Right lobe of liver (tissue), 6 donors: ENCODE measurements at places on chromosomes 5 and 9. TPM values are rescaled to one million over a fixed set of nuclear protein-coding genes. Genes with fewer than 3 reads are reported as not detected.
A peak's percentile ranks its signal among the peaks of the same experiment; 100 is the strongest.

GRCh38 chr5:11815916-11816315 is 88.3 kb downstream of the CTNND2 start:
- H3K27ac ChIP-seq = no peak overlapping the region
- no peaks in the 10 kb centered on the region for H3K4me1 ChIP-seq
- H3K36me3 ChIP-seq = no peaks in the 10 kb centered on the region
- DNase-seq = no peak
- no peak overlapping the region for H3K4me3 ChIP-seq

GRCh38 chr9:115373000-115373709 is 255.2 kb upstream of the TNC start:
- no peaks in the 10 kb centered on the region for H3K36me3 ChIP-seq
- H3K27me3 ChIP-seq = no peaks in the 10 kb centered on the region
- H3K4me1 ChIP-seq = no peaks in the 10 kb centered on the region
- no peak overlapping the region for H3K27ac ChIP-seq
- no peak overlapping the region for H3K4me3 ChIP-seq
- DNase-seq = no peak

GRCh38 chr5:27465140-27465539 is 426.8 kb upstream of the CDH9 start:
- no peak for DNase-seq
- no peaks in the 10 kb centered on the region for H3K27me3 ChIP-seq
- H3K36me3 ChIP-seq = no peaks in the 10 kb centered on the region
- H3K27ac ChIP-seq = no peak overlapping the region
- H3K4me3 ChIP-seq = no peak overlapping the region

DNA sequence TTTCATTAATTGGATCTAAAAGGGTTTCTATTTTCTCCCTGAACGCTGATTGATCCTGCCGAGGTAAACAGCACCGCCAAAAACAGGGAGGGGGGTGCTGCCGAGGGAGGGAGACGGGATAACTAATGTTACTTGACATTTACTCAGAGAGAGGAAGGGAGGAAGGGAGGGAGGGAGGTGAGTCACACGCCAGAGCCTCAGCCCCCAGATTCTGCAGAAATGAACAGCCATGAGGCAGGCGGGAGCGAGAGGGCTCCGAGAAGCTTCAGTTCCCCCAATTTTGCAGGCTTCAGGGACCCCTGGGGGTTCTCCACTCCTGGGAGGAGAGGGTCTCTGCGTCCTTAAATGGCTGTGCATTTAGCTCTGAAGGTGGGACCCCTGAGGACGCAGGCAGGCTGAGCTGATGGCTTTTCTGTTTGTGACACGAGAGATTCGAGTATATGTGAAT is 59.1 kb upstream of the IER5L start:
- no peaks in the 10 kb centered on the region for H3K4me1 ChIP-seq
- H3K36me3 ChIP-seq = no peaks in the 10 kb centered on the region
- no peak overlapping the region for H3K4me3 ChIP-seq

The CCDC180 gene
- total RNA-seq = 0.74 TPM

DNA sequence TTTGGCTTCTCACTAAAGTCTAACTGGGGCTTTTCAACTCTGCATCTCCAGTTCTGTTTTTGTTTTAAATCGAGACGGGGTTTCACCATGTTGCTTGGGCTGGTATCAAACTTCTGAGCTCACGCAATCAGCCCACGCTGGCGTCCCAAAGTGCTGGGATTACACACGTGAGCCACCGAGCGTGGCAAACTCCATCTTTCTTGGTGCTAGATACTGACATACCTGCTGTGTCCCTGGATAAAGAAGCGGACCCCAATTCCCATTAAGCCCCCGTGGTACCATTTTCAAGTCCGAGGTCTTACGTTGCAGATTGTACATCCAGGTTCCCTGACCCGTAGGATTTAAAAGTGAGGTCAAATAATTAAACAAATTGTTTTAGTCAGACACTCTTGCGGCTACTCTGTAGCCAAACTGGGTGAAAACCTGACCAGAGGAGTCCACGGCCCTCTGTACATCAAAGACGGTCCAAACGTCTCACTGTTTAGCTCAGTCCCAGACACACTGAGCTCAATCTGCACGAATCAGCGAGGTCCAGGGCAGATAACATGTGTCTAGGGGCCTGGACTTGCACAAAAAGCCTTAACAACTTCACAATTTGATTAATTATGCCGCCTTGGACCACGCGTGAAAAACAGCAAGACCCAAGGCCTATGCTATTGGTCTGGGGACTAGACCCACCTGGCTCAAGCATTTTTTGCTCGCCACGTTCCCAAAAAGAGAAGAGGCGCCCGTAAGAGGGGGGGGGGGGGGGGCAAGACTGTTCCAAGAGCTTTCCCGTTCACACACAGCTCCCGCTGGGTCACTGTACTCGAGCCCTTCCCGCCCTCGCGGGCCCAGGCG is 727 bp upstream of the DNAJA1 start:
- peak overlapping the region; percentile 98 for H3K4me3 ChIP-seq
- H3K27me3 ChIP-seq = no peaks in the 10 kb centered on the region
- peaks cover 23% of the 10 kb centered on the region for H3K36me3 ChIP-seq
- H3K4me1 ChIP-seq = no peaks in the 10 kb centered on the region
- DNase-seq = no peak
- H3K27ac ChIP-seq = peak overlapping the region; percentile 100

DNA sequence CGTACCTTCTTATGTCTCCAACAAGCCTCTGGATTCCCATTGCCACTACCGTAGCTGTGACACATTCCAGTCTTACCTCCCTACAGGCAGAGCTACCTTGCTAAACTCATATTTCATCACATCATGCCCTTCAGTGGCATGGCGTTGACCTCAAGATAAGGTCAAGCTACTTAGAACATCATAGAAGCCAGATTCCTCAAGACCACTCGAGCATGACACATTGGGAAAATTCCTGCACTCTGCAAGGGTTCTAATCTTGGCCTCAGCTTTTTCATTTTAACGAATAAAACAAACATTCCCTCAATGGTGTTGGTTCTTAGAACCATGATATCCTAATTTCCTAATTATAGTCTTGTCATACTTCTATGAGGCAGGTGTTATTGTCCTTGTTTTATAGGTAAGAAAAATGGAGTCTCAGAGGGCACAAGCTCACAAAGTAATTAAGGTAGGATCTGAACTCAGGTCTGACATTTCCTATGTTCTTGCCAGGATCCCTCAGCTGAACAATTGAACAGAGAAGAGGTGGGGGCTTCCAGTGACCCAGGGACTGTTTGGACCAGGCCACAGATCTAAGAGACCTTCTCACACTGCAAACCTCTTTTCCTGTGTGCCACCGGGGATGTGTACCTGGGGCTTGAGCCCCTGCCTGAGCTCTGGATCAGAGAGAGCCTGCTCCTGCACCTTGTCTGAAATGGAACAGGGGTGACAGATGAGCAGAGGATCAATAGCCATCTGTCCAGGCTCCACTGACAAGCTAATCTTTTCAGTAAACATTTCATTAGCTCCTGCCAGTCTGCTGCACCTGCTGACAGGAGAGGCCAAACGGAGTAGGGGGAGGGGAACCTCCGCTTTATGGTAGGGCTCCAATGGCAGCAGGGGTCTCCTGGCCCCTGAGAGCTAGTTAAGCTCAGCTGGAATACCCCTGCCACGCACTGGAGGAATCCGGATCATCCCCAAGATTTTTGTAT is 49.3 kb downstream of the ALG2 start:
- no peaks in the 10 kb centered on the region for H3K27me3 ChIP-seq
- no peak overlapping the region for H3K27ac ChIP-seq
- no peaks in the 10 kb centered on the region for H3K4me1 ChIP-seq
- H3K4me3 ChIP-seq = no peak overlapping the region

The SPINK6 gene
- total RNA-seq = not detected

GRCh38 chr5:115522832-115523403 is 21.7 kb downstream of the FEM1C start:
- no peak overlapping the region for H3K27ac ChIP-seq
- H3K36me3 ChIP-seq = peaks cover 4% of the 10 kb centered on the region
- no peak for DNase-seq
- peaks cover 11% of the 10 kb centered on the region for H3K4me1 ChIP-seq
- H3K4me3 ChIP-seq = no peak overlapping the region

DNA sequence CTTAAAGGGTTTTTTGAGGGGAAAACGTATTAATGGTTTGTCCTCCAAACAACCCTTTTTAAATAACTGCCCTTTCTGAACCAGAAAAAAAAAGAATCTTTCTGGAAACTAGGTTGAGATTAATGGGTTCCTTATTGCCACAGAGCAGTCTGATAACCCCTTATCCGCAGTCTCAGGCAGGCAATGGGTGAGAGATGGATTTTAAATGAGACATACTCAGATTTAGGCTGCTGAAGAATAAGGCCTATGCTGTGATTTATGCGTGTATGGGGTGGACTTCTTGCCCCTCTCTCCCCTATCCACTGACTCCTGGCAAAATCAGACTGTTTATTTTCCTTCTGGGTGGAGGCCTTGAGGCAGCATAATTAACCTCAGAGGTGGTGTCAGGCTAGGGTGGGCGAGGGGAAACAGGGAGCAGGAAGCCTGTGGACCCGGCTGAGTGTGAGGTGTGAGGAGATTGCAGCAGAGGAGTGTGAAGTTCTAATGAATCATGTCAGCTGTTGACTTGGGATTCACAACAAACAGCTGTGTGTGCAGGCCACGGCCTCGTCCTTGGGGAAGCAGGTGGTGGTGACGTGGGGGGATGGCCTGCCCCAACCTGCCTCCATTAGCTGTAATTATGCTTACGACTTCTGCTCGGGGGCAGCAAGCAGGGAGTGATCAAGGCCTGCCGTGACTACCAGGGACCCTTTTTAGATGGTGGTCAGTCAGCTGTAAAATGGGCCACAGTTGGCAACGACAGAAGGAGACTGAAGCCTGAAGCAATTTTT is 196.4 kb downstream of the SEMA6A start:
- H3K36me3 ChIP-seq = no peaks in the 10 kb centered on the region
- DNase-seq = no peak
- no peak overlapping the region for H3K4me3 ChIP-seq
- no peak overlapping the region for H3K27ac ChIP-seq
- no peaks in the 10 kb centered on the region for H3K27me3 ChIP-seq

The TRIM32 gene
- 6.2 TPM for total RNA-seq

GRCh38 chr9:8241201-8241600 is 441.6 kb upstream of the DMAC1 start:
- H3K4me1 ChIP-seq = no peaks in the 10 kb centered on the region
- H3K27me3 ChIP-seq = no peaks in the 10 kb centered on the region
- no peaks in the 10 kb centered on the region for H3K36me3 ChIP-seq
- DNase-seq = no peak

- no peak overlapping the region for H3K27ac ChIP-seq
- DNase-seq = no peak
- H3K36me3 ChIP-seq = peaks cover 7% of the 10 kb centered on the region
These were observed 23.5 kb downstream of the ZFR start for GRCh38 chr5:32421075-32421474.

The ENTPD8 gene
- total RNA-seq = 3.3 TPM

DNA sequence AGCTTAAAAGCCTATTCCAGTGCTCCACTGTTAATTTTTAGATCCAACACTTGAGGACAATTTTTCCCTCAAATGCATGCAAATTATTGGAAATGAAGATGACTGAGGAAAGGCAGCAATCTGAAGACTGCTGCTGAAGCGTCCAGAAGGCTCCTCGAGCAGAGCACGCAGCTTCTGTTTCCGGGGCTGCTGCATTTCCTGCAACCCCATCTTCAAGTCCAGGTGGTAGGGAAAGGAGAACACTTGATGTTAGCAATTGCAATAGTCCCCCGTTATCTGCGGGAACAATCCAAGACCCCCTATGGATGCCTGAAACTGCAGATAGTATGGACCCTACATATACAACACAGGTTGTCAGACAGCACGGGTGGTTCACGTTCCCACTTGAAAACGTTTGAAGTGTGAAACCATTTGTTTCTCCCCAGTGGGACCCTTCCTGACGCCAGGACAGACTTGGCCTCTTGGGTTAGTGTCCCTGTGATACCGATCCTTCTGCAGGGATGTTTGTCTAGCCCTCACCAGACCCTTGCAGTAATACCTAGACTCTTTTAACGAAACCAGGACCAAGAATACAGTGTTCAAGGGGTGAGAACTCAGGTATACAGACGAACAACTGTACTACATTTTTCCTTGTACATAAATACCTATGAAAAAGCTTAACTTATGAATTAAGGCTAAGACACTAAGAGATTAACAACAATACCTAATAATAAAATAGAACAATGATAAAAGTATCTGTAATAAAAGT is 152.3 kb downstream of the HSD17B3 start:
- H3K36me3 ChIP-seq = no peaks in the 10 kb centered on the region
- no peak for DNase-seq
- no peak overlapping the region for H3K4me3 ChIP-seq
- H3K27ac ChIP-seq = no peak overlapping the region

DNA sequence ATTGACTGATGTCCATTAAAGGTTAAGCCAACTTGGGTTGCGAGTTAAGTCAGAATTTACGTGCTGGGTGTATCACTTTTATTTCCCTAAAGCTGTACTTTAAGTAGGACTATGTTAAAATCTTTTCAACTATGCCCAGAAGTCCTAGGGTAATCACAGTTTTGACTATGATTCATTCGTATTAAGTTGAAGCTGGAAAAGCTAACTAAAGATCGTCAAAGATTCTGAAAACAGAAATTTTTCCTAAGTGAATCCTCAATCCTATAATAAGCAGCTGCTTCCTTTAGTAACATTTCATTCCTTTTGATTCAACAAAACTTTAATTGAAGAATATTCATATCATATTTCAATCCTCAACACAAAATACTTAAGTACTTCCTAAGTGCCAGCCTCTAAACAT is 460.4 kb downstream of the ACTL7B start:
- H3K27ac ChIP-seq = no peak overlapping the region
- no peaks in the 10 kb centered on the region for H3K27me3 ChIP-seq
- no peak overlapping the region for H3K4me3 ChIP-seq
- no peaks in the 10 kb centered on the region for H3K4me1 ChIP-seq
- no peak for DNase-seq
- H3K36me3 ChIP-seq = no peaks in the 10 kb centered on the region

DNA sequence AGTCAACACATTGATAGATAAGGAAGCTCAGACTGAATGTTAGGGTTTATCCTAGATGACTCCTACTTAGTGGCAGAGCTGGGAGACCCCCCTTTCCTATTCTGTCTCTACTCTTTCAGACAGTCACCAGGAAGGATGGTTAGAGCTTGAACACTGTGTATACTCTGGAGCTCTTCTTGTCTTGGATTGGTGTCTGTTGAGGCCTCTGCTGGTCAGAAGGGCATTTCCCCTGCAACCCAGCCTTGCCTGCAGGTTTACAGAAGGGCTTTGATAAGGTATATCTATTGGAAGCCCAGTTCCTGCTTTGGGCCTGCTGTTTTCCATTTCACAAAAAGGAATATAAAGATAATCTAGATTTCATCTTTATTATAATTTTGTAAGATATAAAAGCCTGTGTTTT is 71.8 kb downstream of the KDM4C start:
- H3K4me1 ChIP-seq = no peaks in the 10 kb centered on the region
- no peaks in the 10 kb centered on the region for H3K36me3 ChIP-seq
- H3K27me3 ChIP-seq = no peaks in the 10 kb centered on the region
- H3K4me3 ChIP-seq = no peak overlapping the region
- no peak overlapping the region for H3K27ac ChIP-seq
